SHP77 treated with DMSO at 0.1 percent for 48 hours (cell line): ENCODE measurements at places on chromosomes 2 and 18.
A peak's percentile ranks its signal among the peaks of the same experiment; 100 is the strongest.

DNA sequence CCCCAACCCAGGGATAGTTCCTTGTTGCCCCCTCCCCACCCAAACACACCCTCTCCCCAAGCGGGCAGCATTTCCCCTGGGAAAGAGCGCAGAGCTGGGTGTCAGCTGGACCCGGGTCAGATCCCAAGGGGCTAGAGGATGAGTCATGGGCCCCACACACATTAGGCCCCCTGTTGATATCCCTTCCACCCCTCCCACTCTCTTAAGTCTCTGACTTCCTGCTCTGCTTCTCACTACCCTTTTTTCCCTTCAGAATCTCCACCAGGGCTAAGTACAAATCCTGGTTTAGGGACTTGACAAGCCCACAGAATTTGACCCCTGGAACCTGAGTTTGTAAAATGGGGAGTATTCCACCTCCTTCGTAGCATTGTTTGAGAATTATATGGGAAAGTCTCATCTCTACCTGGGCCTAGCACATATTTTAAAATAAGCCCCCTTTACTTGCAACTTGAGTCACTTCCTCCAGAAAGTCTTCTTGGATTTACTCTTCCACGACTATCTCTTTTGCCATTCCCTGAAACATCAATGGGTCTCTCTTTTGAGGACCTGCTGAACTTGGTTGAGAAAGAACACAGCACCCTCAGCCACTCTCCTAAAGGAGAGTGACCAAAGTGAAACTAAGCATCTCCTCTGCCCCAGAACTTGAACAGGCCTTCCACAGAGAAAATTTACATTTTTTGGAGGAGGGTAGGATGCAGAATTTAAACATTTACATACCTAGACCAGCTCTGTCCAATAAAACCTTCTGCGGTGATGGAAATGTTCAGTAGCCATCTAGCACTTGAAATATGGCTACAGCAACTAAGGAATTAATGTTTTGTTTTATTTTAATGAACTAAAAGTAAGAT lies 4.7 kb downstream of the RTKN start:
- no peak for DNase-seq

GRCh38 chr2:85342156-85342555 lies 12.2 kb downstream of the RETSAT start:
- no peak for DNase-seq

GRCh38 chr2:20677301-20678085 lies 10.5 kb downstream of the GDF7 start:
- DNase-seq = no peak

DNA sequence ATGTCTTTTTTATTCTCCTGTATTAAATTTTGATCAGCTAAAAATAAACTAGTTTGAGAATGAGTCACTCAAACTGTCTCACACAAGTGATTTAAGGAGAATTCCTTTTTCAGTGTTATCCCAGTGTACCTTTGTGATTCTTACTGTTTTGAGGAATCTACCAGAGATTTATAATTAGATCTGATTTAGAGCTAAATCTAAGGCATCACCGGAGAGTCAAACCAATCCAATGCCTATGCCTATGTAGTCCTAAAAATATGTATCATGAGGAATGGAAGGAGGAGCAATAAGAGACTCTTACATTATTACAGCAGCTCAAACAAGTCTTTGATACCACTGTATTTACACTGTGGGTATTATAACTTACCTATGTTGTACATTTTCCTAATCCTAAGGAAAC lies 63.4 kb upstream of the CYP20A1 start:
- DNase-seq = no peak

DNA sequence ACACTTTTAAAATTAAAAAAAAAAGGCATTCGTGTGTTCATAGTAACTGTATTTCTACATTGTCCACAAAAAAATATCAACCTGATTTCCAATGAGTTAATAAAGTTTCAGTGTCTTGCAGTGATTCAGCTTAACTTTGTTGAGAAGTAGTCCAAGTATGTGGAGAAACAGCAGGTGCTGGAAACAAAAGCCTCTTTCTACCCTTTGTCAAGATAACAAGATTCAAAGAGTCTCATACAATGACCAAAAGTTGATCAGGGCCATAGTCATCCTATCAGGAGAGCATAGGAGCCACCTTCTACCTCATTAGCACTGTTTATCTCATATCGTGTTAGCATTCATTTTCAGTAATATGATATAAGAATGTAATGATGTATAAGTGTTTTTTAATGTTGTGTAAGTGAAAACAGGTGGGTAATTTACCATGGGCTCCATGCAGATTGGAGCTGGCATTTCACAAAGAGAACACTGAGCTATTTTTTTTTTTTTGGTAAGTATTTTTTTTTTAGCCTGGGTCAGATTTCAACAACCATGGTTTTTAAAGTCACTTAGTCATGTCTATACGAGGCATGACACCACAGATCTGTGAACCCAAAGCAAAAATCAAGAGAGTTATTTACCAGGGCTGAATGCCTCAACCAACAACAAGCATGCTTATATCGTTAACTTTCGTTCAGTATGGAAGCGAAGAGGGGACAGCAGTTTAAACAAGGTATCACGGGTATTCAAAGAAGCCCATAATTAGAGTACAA lies 165.0 kb upstream of the ZNF521 start:
- DNase-seq = no peak

DNA sequence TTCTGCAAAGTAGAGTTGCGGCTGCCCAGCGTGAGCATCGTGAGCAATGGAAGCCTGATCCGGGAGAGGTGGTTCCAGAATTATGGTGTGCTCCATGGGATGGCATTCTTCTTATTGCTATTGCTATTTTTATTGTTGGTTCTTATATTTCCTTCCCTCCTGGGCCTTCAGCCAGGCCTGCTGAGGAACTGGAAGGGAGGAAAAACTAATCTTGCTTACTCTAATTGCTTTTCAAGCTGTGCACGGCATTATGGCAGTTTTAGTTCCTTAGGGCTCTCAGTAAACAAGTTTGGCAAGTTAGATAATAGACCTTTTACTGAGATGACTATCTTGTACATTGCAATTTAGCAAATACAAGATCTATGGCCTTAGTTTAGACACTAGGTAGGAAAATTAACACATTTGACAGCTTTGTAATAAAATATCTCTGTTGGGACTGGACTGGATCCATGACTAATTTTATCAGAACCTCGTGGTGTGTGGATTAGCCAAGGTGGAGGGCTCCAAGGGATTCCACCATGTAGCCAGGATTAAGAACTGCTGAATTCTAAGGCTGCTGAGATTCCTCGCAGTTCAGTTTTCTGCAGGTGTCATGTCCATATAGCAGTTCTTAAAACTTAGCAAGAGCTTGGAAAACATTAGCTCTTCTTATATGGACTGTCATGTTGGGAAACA lies 6.0 kb downstream of the RSAD2 start:
- no peak for DNase-seq

GRCh38 chr18:48203961-48204666 lies 205.1 kb downstream of the ZBTB7C start:
- no peak for DNase-seq

GRCh38 chr2:15945909-15946705 lies 5.8 kb downstream of the MYCN start:
- DNase-seq = no peak

DNA sequence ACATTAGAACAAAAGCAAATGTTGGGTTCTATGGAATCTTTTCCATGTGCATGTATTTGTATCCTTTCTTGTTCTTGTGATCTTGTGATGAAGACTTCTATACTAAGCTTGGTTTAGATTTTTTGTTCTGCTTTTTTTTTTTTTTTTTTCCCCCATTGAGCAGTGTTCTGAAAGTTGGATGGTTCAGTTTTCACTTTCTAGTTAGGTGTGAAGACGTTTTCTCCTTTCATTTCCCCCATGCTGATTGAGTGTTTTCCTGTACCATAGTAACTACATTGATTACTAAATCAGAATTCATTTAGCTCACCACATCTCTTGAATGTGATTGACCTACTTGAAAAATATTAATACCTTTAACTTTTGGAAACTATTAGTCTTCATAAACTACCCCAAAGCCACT lies 34.1 kb downstream of the NOP58 start:
- DNase-seq = no peak

- no peak for DNase-seq
Measured at GRCh38 chr2:101112772-101113157, 38.4 kb downstream of the TBC1D8 start.

DNA sequence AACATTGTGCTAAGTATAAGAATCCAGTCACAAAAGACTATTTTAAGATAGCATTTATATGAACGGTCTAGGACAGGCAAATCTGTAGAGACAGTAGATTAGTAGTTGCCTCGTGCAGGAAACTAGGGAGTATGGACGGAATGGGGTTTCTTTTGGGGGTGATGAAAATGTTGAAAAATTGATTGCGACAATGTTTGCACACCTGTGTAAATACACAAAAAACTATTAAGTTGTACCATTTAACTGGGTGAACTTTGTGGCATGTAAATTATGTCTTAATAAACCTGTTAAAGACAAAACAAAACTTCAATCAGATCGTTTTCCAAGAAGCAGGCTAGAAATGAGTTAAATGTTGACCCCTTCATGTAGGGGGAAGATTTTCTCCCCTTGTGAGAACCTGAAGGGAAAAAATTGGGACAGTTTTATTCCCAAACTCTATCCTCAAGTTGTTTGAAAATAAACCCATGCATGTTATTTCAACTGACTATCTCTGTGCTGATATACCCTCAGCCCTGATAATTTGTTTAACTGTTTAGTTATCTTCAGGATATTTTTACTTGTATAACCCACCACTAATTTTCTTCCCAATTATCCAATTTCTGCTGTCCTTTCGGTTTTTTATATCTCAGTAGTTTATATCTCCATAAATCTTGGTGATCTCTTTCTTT lies 87.2 kb downstream of the CAMKMT start:
- no peak for DNase-seq

DNA sequence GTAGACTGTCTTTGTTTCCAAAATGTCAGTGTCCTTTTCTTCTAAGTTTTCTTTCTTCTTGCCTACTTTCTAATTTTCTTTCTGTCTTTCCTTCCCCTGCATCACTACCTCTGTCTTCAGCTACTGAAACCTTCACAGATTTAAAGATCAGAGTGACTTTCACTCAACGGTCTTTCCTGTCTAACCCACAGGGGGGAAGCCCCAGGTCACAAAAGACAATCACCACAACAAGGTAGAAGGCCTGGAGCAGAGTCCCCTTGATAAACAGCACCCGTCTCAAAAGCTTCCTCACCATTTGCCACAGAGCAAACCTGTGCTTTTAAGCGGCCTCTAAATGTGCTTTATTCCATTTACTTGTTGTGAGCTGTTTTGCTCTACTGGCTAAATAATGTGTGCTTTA lies 665.4 kb downstream of the BCL11A start:
- no peak for DNase-seq

GRCh38 chr2:39530411-39530866 lies 93.4 kb upstream of the MAP4K3 start:
- DNase-seq = no peak

DNA sequence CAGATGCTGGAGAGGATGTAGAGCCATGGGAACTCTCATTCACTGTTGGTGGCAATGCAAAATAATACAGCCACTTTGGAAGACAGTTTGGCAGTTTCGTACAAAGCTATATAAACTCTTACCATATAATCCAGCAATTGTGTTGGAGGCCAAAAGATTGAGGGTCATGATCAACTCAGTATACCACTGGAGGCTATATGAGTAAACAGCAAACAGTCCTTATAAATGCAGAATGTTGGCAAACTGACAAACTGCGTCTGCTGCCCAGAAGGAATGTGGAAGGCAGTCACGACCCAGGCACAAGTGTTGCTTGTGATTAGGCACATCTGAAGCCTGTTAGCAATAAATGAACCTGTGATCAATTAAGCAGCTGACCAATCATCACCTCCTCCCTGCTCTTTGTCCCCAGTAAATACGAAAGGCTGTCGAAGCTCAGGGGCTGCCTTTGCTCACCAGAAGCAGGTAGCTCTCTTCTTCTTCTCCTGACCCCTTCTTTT lies 98.1 kb upstream of the SPOPL start:
- no peak for DNase-seq

DNA sequence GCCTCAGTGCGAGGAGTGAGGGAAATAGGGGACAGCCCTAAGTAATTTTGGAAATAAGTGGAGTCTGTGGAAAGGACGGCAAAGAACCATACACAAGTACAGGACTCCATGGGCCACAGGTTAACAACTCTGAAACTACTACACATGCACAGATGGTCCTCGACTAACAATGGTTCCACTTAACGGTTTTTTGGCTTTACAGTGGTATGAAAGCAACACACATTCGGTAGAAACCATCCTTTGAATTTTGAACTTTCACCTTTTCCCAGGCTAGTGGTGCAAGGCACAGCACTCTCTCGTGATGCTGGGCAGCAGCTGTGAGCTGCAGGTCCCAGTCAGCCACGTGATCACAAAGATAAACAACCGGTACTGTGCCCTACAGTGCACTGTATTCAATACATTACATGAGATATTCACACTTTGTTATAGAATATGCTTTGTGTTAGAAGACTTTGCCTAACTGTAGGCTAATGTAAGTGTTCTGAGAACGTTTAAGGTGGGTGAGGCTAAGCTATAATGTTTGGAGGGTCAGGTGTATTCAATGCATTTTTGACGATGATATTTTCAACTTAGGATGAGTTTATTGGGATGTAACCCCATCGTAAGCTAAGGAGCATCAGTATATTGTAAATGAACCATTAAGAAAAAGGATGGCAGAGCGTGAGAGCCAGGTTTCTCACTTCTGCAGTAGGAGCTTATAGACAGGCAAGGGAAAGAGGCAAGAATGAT lies 44.6 kb downstream of the TBC1D8 start:
- DNase-seq = peak; percentile 54

DNA sequence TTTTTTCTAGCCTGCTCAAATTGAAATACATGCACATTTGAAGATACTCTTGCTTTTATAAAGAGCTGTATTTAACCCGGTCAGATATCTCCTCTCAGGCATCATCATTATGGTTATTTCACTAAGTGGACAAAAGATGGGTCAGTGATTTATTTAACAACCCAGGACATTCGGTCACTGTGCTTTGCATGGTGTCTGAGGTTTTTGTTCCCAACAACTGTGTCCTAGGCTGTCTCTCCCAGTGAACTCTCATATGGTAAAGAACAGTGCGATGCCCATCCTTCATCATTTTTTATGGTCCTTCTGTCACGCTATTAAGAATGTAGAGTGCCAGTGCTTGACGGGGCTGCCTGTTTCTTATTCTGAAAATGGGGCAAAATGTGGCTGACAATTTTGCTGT lies 372.4 kb downstream of the PTPRM start:
- DNase-seq = no peak

- DNase-seq = no peak
Measured at GRCh38 chr2:86037141-86037794, 68.4 kb downstream of the POLR1A start.

- no peak for DNase-seq
Measured at GRCh38 chr2:191795715-191796114, 51.2 kb downstream of the CAVIN2 start.

- DNase-seq = no peak
Measured at GRCh38 chr2:20030224-20030623, 17.8 kb upstream of the MATN3 start.

- peak; percentile 2 for DNase-seq
Measured at GRCh38 chr2:179218848-179219594, 45.6 kb downstream of the SESTD1 start.

DNA sequence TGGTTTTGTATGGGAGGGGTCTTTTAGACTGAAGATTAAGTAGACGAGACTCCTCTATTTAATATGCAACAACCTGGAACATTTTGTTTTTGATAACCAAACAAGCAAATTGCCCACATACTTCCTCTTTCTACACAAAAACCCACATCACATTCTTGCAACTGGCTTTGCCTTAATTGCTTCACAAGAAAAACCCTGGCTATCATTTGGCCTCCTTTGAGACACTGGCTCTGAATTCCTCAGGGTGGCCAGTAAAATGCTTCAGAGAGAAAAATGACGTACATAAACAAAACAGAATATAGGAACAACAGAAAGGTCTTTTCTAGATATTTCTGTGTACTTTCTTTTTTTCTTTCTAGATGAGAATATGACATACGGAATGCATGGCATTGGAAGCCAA lies 103.0 kb downstream of the TRIB2 start:
- no peak for DNase-seq

GRCh38 chr2:64751286-64752260 lies 97.9 kb upstream of the SERTAD2 start:
- peak; percentile 99 for DNase-seq
